Non-pigmented ciliary epithelial cell (primary cell): ENCODE measurements at places on chromosomes 7 and 10.

- DNase-seq: no peak
These were observed 92.9 kb upstream of the HDAC9 start for GRCh38 chr7:18402488-18403183.

DNA sequence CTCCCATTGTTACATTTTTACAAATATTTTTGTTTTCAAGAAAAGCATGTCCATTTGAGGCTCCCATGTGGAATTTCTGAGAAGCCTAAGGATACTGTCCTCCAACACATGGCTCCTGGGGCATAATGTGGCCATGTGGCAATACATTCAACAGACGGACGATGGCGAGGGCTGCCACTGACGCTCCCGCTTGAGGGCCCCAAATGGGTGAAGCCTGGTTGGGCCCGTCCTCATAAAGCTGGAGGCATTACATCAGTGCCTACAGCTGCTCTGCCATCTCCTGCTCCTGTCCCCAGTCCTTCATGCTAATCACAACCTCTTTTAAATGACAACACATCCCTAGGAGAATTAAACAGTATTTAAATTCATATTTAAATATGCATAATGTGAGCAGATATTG lies 246.8 kb downstream of the TNS3 start:
- DNase-seq: no peak

- no peak for DNase-seq
These were observed 228.7 kb downstream of the SKIDA1 start for GRCh38 chr10:21296575-21297355.

DNA sequence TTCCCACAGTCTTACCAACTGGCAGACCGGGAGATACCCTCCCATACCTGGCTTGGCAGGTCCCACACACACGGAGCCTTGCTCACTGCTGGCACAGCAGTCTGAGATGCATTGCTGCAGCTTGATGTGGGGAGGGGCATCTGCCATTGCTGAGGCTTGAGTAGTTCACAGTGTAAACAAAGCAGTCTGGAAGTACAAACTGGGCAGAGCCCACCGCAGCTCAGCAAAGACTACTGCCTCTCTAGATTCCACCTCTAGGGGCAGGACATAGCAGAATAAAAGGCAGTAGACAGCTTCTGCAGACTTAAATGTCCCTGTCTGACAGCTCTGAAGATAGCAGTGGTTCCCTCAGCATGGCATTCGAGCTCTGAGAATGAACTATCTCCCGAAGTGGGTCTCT lies 69.6 kb upstream of the RELN start:
- no peak for DNase-seq

DNA sequence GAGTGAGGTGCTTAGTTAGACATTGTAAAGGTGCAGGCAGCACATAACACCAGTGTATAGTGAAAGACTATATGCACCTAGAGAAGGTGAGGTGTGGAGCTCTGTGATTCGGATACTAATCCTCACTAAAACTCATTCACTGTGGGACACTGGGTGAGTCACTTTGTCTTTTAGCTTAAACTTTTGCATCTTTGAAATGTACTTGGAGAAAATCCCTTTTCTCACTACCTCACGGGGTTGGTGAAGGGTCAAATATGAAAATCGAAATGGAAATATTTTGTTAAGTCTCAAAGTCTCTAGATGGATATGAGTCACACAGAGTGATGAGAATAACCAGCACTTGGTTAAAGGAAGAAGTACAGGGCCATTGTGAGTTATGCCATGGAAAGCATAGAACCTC lies 38.0 kb downstream of the MDFIC start:
- peak; percentile 45 for DNase-seq

DNA sequence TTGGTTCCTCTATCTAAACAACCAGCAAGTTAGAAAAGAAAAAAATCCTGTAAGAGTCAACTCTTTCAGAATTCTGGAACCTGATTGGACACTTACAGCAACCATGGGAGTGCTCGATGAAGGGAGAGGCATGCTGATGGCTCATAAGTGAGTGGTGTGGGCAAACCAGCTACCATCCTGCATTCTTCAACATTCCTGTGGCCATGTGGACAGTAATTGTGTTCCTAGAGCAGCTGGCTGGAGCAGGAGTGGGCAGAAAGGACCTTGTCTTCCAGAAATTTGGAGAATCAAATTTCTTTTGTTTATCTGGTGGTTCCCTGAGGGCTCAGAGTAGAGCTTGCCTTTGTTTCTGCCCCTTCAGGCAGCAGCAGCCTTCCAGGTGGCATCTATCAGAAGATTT lies 22.5 kb upstream of the MYL7 start:
- DNase-seq: peak; percentile 83

DNA sequence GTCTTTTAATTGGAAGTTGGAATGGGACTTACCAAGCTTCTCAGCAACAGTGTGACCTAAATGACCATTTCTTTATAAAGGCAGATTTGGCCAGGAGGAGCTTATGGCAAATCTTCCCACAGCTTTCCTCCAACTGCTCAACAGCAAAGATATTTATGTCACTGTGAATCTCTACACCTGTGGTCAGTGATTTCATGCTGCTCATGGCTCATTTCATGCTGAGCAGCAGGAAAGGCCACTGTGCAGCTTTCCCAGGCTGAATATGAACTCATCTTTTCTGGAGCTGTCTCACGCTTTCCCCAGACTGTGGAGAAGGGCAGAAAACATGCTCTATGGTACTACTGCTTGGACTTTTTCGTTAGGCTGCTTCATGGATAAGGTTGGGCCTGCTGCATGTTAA lies 29.8 kb downstream of the CALCR start:
- DNase-seq: no peak

GRCh38 chr7:108329514-108329913 lies 126.7 kb downstream of the NRCAM start:
- no peak for DNase-seq

GRCh38 chr10:25028711-25029110 lies 12.3 kb downstream of the THNSL1 start:
- DNase-seq: no peak

DNA sequence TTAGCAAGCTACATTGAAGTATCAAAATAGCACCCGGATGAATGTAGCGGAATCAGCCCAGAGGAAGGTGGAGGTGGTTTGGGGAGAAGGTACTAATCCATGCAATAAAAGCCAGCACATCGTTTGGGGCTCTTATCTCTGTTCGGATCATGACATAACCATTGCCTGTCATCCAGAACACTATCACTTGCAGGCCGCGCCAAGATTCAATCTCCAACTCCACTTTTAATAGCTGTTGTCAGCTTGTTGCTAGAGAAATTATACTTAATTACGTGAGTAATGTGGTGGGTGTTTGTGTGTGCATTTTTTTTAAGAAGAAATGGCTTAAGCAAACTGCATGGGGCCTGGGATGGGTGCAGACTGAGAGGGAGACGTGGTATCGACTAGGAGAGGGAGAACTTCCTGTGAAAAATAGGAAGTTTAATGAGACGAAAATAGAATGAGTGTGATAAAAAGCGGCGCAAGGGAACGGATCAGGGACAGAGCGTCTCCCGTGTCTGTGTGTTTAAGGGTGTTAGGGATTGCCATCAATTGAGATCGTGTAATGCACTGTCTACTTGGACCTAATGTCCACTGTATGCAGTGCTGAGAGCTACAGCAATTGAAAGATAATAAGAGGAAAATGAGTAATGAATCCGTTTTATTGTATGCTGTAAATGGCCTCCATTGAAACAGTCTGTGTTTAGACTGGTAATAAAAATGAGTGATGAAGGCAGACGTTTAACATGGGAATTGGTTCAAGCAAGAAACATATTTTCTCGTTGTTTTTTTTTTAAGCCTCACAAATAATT lies 27.6 kb upstream of the SFMBT2 start:
- no peak for DNase-seq

DNA sequence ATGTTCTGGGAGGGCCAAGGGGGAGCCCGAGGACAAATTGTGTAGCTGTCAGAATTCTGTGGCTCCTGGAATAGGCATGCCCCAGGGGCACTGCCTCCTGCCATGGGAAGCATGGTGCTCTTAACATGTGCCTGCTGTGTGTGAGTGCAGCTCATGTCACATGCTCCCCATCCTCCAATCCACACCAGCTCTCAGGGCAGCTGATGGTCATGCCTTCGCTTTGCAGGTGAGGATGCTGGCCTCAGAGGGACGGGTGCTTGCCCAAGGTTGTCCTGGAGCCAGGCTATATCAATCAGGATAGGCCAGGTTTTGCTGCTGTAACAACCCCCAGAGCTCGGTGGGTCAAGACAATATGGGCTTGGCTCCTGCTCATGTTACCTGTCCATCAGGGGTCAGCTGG lies 303.4 kb downstream of the RPS24 start:
- no peak for DNase-seq

- peak; percentile 82 for DNase-seq
These were observed 177.1 kb upstream of the SVIL start for GRCh38 chr10:29811751-29812427.

- no peak for DNase-seq
These were observed 28.3 kb downstream of the MAD1L1 start for GRCh38 chr7:2204446-2204845.

DNA sequence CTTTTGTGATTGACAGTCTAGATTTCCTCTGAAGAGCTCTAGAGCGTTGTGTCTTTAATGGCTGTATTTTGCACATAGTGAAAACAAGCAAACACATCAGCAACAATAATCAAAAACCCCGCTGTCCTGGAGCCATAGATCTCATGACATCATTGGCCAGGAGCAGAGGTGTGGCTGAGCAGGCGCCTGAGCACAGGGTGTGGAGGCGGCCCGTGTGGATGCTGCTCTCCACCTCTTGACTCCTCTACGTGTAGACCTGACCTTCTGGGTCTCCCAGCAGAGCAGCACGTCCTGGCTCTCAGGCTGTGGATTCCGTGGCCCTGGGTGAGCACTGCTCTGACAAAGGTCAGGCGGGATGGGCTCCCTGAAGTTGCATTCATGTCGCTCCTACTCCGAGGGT lies 63.0 kb upstream of the INSYN2A start:
- DNase-seq: no peak

DNA sequence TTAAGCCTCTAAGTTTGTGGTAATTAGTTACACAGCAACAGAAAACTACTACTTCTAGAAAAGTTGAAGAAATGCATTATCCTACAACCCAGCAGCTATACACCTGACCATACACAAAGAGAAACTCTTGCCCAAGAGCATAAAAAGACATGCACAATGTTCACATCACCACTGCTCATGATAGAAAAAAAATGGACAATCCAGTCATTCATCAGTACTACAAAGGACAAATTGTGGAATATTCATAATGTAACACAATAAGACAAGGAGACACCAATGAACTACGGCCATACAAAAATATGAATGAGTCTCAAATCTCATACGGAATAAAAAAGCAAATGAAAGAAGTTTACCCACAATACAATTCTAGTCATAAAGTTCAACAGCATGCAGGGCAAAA lies 87.4 kb downstream of the ZFAND4 start:
- no peak for DNase-seq

DNA sequence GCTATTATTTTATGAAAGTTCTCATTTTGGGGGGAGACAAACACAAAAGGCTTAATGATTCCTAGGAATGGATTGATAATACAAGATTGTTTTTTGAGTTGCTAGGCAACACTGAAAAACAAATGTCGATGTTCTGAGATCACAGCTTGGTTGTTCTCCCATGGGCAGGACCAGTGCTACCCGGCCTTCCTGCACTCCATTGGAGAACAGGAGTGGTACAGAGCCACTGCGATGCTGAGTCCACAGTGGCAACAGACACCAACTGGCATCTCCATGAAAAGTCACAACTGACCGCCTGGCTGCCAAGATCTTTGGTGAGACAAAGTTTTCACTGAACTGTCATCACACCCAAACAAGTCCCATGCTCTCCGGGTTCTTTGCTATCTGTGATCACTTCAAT lies 68.9 kb upstream of the NMT2 start:
- no peak for DNase-seq

GRCh38 chr7:137753067-137753466 lies 93.7 kb downstream of the DGKI start:
- DNase-seq: no peak

DNA sequence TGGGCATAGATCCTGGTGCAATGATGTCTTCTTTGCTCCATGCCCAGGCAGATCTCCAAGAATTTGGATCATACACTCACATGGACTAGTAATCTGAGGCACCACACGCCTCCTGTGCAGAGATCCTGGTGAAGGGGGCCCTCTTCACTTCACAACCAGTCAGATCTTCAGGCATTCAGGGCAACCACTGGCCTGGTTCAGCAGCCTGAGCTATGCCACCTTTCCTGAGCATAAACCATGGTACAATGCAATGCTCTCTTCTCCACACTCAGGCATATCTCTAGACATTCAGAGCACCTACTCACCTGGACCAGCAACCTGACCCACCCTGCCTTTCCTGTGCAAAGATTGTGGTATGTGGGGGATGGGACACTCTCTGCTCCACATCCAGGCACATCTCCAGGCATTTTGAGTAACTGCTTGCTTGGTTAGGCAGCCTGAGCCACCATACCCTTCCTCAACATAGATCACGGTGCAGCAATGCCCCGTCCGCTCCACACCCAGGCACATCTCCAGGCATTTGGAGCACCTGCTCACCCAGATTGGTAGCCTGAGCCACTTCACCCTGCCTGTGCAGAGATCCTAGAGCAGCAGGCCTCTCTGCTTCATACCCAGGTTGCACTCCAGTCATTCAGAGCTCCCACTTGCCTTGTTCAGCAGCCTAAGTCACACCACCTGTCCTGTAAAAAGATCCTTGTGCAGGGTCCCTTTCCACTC lies 532.2 kb upstream of the STEAP1 start:
- DNase-seq: no peak
